ENCODE measurements at places on chromosomes 16 and 17.

GRCh38 chr17:35089586-35090296 lies 26.2 kb upstream of the RFFL start:
- no peak for DNase-seq

DNA sequence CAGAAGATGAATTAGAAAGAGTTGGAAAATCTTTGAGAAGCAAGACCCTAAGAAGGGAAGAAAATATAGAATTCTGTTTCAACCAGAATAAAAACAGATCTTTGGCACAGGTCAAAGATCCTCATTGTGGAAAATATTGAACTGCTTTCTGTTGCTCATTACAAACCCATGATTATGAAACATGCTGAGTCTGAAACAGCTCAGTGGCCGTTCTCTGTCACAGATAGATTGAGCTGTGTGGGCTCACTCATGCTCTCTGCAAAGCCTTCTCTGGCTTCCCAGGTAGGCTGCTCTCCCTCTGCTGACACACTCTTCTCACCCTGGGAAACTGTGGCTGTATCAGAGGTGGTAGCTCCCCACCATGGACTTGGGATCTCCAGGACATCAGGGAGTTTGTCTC lies 3.4 kb upstream of the KRT38 start:
- no peak for DNase-seq

- DNase-seq, result no peak
Observed at GRCh38 chr17:38560503-38561318, 45.0 kb downstream of the SRCIN1 start.

DNA sequence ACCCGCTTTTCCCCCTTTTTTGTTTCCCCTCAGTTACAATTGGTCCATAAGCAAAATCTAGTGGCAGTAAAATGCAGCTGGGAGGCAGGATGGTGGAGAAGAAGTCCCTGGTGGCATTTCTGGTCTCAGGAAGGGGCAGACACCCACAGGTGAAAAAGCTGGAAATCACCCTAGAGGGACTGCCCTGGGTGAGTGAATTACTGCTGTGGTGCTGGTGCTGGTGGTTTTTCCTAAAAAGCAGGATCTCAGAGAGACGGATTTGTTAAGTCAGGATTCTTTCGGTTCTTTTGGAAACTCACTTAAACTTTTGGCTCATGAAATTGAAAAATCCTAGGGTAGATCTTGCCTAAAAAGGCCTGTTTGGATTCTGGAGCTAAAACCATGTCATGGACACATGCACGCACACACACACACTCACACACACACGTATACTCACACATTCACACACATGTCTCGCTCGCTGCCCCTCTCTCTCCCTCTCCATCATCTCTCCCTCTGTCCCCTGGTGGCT lies 65.8 kb downstream of the NKD1 start:
- no peak for DNase-seq

GRCh38 chr16:3480901-3481695 lies 14.2 kb downstream of the C16orf90 start:
- no peak for DNase-seq

DNA sequence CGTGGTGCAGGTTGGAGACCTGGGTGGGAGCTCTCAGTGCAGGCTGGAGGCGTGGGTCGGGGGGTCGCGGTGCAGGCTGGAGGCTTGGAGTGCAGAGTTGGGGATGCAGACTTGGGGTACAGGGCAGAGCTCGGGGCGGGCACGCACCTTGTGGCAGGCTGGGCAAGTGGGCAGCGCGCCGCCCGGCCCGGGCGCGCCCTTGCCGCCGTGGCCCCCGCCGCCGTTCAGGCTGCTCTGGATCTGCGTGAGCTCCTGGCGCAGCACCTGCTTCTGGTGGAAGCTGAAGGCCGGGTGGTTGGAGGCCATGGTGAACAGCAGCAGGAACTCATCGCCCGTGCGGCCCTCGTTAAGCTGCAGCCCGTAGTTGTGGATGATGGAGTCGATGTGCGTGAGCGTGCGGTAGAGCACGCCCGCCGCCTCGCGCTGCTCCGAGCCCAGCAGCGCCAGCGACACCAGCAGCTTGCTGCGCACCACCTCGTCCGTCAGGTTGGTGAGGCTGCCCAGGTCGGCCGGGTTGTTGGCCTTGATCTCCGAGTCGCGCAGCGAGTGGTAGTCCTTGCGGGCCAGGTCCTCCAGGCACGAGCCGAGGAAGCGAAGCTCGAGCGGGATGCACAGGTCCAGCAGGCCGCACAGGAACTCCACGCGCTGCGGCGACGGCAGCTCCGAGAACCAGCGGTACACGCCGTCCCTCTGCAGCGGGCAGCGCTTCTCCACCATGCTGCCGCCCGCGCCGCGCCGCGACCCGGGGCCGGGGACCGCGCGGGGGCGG lies 1.1 kb downstream of the ZCCHC14 start:
- DNase-seq, result no peak

DNA sequence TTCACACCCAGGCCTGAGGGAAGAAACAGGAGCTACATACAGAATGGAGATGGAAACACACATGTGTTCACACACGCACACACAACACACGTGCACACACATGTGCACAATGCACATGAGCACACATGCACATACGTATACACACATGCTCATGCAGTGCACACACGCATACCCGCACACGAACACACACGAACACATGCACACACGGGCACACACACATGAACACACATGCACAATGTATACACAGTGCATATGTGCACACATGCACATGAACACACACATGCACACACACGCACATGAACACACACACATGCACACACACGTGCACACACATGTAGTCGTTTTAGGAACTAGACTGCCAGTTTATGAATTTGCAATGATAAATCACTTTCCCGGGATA lies 49.3 kb upstream of the CDR2 start:
- no peak for DNase-seq

- no peak for DNase-seq
Observed at GRCh38 chr17:75047398-75048098, 523 bp downstream of the KCTD2 start.

- no peak for DNase-seq
Observed at GRCh38 chr17:42010898-42011516, 6.2 kb downstream of the DNAJC7 start.

- no peak for DNase-seq
Observed at GRCh38 chr16:4495766-4496165, 19.6 kb downstream of the HMOX2 start.

- no peak for DNase-seq
Observed at GRCh38 chr17:7825206-7825990, 8.6 kb upstream of the KDM6B start.

DNA sequence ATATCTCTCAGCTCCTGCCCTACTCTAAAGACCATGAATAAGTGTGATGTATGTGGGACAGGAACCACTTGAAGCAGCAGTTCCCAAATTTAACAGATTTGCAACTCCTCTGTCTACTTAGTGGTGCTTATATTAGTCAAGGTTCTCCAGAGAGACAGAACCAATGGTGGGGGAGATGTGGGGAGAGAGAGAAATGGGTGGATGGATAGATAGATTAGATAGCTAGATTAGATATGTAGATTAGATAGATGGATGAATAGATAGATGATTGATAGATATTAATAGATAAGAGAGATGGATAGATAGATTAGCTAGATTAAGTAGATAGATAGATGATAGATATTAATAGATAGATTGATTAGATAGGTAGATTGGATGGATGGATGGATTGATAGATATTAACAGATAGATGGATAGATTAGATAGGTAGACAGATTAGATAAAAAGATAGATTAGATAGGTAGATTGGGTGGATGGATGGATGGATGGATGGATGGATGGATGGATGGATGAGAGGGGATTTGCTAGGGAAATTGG lies 154.0 kb upstream of the NOL11 start:
- no peak for DNase-seq

DNA sequence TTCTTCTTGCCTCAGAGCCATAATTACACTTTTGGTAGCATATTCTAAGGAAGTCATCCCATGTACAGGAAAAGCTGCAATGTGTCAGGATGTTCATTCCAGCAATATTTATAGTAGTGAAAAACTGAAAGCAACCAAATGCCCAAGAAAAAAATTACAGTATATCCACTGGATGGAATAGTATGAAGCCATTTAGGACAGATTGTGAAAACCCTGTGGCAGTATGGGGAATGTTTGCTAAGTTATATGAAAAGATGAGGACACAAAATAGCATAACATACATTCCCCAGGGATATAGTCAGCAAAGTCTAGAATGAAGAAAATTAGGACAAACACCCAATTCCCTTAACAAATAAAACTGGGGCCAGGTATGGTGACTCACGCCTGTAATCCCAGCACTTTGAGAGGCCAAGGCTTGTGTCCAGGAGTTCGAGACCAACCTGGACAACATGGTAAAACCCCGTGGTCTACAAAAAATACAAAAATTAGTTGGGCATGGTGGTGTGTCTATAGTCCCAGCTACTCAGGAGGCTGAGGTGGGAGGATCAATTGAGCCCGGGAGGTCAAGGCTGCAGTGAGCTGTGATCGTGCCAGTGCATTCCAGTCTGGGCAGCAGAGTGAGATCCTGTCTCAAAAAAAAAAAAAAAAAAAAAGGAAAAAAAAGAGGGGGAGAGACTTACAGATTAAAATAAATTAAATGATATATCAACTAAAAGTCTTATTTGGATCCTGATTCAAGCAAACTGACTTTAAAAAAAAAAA lies 2.3 kb downstream of the LRRC3C start:
- no peak for DNase-seq

- DNase-seq, result no peak
Observed at GRCh38 chr17:4978726-4979125, 8.7 kb downstream of the CAMTA2 start.

GRCh38 chr16:17173281-17173680 lies 297.5 kb downstream of the XYLT1 start:
- DNase-seq, result no peak

DNA sequence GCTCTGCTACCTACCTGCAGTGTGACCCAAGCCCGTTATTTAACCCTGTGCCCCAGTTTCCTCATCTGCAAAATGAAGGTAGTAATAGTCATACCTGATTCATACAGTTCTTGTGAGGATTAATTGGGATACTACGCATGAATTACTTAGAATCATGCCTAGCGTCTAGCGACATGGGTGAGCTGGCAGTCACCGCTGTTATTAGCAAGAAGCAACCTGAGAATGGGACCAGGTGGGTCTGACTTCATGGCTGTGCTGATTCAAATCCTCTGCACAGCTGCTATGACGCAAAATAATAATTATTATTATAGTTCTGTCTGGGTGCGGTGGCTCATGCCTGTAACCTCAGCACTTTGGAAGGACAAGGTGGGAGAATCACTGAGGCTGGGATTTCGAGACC lies 7.9 kb downstream of the SOCS1 start:
- DNase-seq, result no peak

GRCh38 chr16:5875416-5875815 lies 777.8 kb upstream of the EEF2KMT start:
- DNase-seq, result no peak

DNA sequence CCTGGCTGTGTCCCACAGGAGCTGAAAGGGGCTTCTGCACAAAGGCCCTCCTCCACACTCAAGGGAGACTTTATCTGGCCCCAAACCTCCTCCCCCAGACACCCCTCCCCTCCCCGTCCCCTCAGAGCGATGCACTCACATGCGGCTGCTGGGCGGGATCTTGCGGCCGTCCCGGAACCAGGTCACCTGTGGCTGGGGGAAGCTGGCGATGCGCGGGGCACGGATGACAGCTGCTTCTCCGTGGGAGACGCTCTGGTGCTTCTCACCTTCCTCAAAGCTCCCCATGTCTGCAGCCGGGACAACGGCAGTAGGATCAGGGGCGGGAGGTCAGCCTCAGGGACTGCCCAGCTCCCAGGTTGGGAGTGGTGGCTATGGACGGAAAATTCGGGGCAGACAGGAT lies 144.0 kb upstream of the CDC42EP4 start:
- no peak for DNase-seq

DNA sequence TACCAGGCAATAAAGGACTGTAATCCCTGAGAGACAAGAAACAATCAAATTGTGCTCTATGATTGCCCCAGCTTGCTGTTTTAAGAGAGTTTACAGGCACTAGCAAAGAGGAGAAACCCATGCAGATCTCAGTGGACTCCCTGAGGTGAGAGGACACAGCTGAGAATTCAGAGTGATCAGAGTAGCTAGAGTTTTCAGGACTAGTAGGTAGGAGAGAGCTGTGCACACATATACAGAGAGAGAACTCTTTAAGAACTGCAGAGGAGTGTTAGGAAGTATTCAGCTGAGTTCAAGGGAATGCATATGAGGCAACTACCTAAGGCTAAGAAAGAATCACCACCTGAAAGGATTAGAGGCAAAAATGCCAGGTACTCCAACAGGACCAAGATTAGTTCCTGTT lies 904.8 kb downstream of the CDH8 start:
- DNase-seq, result no peak

DNA sequence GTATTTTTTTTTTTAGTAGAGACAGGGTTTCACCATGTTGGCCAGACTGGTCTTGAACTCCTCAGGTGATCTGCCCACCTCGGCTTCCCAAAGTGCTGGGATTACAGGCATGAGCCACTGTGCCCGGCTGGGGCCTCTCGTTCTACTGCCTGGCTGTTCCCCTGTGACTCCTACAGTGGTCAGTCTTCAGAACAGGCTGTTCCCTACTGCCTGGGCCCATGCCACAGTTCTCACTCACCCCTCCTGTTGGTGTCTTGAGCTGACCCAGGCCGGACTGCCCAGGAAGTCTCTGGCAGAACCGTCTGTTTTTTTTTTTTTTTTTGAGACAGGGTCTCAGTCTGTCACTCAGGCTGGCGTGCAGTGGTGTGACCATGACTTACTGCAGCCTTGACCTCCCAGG lies 3.3 kb downstream of the CDK3 start:
- DNase-seq, result no peak

DNA sequence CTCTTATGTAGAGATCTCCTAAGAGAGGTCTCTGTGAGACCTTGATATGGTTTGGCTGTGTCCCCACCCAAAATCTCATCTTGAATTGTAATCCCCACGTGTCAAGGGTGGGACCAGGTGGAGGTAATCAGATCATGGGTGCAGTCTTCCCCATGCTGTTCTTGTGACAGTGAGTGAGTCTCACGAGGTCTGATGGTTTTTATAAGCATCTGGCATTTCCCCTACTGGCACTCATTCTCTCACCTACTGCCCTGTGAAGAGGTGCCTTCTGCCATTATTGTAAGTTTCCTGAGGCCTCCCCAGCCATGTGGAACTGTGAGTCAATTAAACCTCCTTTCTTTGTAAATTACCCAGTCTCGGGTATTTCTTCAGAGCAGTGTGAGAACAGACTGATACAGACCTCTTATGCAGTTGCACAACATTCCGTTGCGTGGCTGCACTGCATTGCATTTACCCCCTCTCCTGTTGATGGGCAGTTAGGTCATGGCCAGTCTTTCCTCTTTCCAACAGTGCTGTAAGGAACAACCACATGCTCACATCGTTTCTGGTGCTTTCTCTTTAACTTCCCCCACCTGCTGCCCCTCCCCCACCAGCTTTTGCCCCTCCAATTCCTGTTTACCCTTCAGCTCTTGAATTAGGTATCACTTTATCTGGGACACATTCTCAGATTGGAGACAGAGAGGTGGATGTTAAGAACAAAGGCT lies 43.6 kb upstream of the MED9 start:
- no peak for DNase-seq

- no peak for DNase-seq
Observed at GRCh38 chr16:21683184-21683583, 19.4 kb downstream of the OTOA start.

GRCh38 chr16:54928016-54928356 lies 2.7 kb upstream of the IRX5 start:
- peak; percentile 6 for DNase-seq

- DNase-seq, result no peak
Observed at GRCh38 chr17:80365983-80366382, 49.0 kb upstream of the ENDOV start.
